Aorta (tissue), 5 donors: ENCODE measurements at places on chromosomes 7 and 10. TPM values are rescaled to one million over a fixed set of nuclear protein-coding genes. Genes with fewer than 3 reads are reported as not detected.

DNA sequence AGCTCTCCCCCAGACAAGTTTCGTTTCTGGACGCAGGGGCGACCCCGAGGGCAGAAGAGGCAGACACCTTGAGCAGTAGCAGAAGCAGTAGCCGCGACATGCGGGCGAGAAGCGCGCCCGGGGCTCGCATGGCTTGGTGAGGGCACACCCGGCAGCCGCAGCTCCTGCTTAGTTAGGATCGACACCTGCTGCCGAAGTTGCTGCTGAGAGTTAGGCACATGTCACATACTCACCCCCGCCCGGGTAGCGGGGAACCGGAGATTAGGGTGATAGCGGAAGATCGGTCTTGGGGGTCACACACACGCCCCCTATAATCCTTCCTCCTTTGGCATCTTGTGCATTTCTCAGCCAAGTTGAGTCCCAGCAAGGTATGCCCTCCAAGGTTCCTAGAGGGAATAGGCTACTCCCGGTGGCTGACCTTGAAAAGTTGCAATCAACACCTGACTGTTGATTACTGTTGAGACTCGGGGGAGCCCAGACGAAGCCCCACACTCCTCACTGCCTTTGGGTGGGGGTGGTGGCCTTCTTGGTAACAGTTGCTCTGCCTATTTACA is 668 bp downstream of the GPR37 start:
- DNase-seq, result no peak

DNA sequence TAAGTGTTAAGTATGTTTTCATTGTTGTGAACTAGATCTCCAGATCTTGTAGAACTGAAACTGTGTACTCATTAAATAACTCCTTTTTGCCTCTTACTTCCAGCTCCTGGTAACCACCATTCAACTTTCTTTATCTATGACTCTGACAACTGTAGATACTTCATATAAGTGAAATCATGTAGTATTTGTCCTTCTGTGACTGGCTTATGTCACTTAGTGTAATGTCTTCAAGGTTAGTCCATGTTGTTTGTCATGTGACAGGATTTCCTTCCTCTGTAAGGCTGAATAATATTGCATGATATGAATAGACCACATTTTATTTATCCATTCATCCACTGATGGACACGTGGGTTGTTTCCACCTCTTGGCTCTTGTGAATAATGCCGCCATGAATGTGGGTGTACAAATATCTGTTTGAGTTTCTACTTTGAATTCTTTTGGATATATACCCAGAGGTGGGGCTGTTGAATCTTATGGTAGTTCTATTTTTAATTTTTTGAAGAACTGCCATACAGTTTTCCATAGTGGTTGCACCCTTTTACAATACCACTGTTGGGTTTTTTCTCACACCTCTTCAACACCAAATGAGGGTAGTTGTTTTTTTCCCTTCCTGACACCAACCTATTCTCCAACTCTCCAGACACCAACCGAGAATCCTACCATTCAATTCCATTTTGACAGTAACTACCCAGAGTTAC is 10.7 kb upstream of the FMC1 start:
- no peak for DNase-seq

DNA sequence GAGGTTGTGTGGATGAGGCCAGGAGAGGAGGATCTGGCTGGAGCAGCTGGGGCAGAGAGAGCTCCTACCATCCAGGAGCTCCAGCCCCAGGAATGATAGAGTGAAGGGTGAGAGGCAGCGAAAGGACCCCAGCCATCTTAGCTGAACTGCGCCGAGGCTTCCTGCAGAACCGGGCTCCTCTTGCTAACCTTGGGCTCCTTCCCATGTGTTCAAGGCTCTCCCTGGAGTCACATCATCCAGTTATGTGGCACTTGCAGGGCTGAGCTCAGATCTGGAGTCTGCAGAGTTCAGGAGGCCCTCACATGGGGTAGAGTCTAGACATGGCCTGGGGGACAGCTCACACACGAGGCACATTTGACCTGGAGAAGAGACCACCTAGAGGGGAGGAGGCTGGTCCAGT is 225.0 kb upstream of the ZNF32 start:
- no peak for DNase-seq

DNA sequence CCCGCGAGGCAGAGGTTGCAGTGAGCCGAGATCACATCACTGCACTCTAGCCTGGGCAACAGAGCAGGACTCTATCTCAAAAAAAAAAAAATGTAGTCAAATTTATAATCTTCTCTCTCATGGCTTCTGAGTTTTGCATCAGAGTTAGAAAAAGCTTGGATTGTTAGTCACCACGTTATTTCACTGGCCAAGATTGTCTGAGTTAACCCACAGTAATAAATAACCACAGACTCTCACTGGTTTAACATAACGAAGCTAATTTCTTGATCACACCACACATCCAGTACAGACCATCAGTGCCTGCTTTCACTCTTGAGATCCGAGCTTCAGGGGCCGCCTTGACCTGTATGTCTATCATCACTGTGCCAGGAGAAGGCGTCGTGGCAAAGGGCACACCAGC is 116.8 kb upstream of the JCAD start:
- no peak for DNase-seq

GRCh38 chr7:150855476-150856302 is 3.4 kb downstream of the AOC1 start:
- no peak for DNase-seq

DNA sequence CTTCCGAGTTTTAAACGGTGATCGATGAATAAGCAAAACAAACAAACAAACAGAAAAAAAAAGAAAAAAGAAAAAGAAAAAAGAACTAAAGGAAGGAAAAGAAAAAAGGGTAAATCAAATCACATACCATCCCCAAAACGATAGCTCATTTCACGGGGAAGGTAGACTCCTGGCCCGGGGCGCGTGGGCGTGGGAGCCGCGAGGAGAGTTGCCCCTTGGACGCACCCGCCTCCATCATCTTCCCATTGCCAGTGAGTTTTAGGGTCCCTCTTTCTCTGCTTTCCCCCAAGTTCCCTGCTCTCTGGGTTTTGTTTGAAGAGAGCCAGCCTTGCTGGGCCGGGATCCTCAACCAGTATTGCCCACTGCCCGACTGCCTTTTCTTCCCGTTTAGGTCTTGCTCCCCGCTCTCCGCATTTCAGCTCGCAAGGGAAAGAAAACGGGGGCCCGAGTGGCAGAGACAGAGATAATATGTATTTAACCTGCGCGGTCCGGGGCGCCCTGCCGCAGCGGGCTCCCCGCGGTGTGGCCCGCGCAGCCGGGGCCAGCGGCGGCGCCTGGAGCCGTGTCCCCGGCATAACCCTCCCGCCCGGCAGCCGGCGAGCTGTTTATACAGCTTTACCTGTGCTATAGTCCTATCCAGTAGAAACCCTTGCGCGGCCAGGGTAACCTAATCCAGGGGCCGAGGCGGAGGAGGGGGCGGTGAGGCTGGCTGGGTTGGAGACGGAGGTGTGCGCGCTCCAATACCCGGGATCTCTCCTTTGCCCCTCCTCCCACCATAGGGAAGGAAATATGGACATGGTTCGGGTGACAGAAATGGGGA is 5.2 kb upstream of the GATA3 start:
- no peak for DNase-seq

GRCh38 chr7:97317575-97317974 is 200.1 kb downstream of the SDHAF3 start:
- no peak for DNase-seq

DNA sequence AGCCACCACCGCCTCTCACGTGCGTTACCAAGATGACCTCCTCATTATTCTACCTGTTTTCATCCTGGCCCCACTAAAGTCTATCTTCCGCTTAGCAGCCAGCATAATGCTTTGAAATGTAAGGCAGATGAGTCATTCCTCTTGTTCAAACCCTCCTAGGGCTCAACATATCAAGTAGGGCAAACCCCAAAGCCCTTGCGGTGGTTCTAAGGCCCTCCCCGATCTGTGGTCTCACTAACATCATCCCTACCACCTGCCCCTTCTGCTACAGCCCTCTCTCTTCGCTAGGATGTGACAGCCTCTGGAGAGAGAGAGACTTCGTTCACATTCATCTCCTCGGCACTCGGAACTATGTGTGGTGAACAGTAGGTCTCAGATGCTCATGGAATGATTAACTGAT is 94.8 kb downstream of the SVIL start:
- DNase-seq, result no peak

GRCh38 chr7:110317541-110318265 is 773.2 kb upstream of the LRRN3 start:
- no peak for DNase-seq

GRCh38 chr10:23331567-23332301 is 12.9 kb downstream of the C10orf67 start:
- no peak for DNase-seq

GRCh38 chr10:132185601-132186487 is 904 bp upstream of the DPYSL4 start:
- no peak for DNase-seq

DNA sequence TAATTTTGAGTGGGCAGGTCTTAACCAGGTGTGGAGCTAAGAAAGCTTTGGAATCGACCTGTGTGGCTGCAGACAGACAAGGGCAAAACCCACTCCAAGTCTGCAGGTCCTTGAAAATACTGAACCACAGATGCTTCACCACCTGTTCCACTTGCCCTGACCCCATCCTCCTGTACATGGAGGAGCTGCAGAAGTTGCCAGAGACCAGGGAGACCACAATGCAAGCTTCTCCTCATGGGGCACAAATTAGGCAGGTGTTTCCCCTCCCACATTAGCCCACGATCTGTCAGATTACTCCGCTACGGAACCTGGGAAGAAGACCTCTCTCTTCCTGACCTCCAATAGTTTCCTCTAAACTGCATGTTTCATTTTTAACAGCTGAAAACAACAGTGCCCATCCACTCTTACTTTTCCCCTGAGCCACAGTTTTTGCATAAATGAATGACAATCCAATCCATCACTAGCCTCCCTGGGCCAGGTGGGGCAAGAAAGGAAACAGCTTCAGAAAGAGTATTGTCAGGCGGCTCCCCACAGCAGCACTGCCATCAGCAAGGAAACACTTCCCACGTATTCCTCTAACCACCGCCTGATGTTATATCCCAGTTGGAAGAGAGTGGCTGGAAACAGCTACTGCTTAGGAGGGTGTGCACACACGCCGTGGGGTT is 141.6 kb downstream of the PRKAG2 start:
- no peak for DNase-seq

GRCh38 chr10:34596351-34596750 is 218.7 kb downstream of the PARD3 start:
- DNase-seq, result no peak

GRCh38 chr7:46970476-46970875 is 611.4 kb downstream of the TNS3 start:
- DNase-seq, result no peak

DNA sequence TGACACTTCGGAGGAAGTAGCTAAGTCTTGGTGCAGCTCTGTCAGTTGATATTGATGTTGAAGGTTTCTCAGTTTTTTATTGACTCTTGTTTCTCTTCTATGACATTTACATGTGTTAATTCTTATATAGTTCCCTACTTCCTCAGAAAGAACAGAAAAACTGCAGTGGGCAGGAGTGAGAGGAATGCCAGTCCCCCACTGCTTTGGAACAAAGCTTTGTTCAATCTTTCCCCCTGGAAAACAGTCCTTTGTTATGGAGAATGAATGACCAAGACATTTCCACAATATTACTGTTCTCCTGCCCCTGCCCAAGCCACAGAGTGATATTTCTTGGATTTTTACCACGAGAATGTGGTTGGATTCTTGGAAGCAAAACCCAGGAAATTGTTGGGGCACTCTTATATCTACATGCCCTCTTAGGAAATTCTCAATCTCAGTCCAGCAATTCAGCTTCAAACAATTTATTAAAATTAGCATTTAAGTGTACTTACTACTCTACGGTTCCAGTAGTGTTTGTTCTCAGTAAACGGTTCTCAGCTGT is 258.0 kb upstream of the KCND2 start:
- no peak for DNase-seq

DNA sequence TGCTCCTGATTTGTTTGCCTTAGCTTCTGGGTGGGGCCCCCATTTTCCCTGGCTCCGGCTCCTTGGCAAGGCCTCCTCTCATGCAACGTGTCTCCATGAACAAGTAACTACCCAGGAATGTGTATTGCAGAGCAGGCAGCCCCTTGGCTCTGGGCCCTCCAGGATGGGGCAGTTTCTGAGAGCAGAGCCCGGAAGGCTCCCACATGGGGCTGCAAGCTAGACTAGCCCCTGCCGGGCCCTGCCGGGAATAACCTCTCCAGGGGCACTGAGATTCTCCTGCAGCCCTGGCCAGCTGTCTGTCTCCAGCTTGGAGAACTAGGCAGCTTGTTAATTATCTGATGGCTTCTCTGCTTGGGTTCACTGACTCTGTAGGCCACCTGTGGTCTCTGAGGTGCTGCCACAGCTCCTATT is 184.0 kb upstream of the INHBA start:
- DNase-seq, result peak; percentile 89

- DNase-seq, result no peak
These were observed 6.5 kb downstream of the NACAD start for GRCh38 chr7:45082031-45082830.

- no peak for DNase-seq
These were observed 33.9 kb upstream of the HMX3 start for GRCh38 chr10:123101872-123102271.

DNA sequence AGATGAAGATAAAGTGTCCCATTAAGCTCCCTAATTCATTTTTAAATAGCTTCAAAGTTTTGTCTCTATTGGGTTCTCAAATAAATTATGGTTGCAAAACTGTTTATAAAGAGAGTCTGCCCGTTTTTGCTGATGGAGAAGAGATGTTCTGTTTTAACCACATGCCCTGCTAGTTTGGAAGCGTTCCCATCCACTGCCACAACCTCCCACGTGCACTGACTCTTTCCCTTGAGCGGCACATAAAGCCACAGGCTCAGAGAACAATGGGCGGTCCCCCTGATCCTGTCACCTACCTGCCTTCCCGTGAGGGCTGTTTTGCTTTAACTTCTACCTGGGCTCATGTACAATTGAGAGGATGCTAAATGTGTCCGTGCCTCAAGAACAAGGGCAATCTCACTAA is 65.5 kb downstream of the CPVL start:
- DNase-seq, result no peak

DNA sequence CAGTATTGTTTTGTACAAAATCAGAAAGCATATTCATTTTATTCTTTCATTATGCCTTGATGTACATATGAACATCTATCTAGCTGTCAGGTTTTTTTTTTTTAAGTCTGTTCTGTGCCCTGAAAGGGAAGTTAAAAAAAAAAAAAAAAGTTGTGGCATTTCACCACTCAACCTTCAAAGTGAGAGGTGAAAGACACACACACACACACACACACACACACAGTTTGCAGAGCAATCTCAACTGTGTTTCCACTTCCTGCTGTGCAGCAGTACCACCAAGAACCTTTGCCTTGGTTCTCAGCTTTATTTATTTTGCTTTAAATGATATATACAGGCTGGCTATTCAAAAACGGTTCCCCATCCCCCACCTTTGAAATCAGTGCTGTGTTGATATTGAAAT is 955.6 kb downstream of the GATA3 start:
- no peak for DNase-seq

Gene LOXL4
- polyA plus RNA-seq, result 3.9 TPM

Gene IL6
- 6.9 TPM for polyA plus RNA-seq

Gene SYCE1
- polyA plus RNA-seq, result 1.1 TPM

Gene AQP1
- 370 TPM for polyA plus RNA-seq

Gene C10orf53
- polyA plus RNA-seq, result not detected

Gene MKI67
- polyA plus RNA-seq, result 0.50 TPM

Gene SPAM1
- not detected for polyA plus RNA-seq
